WTC11 (cell line): ENCODE measurements at places on chromosomes 13 and 19.

DNA sequence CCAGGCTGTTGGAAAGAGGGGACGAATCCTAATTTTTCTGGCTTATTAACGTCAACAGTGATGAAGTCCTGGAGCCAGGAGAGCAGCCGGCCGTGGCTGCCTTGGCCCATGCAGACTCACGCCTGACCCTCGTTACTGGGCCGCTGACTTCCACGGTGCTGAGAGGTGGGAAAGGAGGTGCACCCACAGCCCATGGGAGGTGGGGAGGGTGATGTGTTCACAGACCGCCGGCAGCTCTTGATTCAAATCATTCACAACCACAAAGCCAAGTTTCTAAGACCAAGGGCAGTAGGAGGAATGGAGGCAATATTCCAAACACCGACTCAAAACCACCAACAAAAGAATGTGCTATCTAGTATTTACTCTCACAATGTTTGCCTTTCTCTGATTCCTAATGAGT is 24.3 kb downstream of the COL4A2 start:
- DNase-seq = no peak

DNA sequence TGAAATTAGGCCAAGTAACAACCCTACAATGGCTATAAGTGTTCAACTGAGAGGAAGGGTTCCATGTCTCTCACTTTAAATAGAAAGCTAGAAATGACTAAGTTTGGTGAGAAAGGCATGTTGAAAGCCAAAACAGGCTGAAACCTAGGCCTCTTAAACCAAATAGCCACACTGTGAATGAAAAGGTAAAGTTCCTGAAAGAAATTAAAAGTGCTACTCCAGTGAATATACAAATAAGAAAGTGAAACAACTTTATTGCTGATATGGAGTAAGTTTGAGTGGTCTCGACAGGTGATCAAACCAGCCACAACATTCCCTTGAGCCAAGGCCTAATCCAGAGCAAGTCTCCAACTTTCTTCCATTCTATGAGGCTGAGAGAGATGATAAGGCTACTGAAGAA is 209.6 kb downstream of the KLF12 start:
- no peak for DNase-seq

GRCh38 chr19:7819337-7819736 is 10.7 kb upstream of the EVI5L start:
- no peak for DNase-seq

DNA sequence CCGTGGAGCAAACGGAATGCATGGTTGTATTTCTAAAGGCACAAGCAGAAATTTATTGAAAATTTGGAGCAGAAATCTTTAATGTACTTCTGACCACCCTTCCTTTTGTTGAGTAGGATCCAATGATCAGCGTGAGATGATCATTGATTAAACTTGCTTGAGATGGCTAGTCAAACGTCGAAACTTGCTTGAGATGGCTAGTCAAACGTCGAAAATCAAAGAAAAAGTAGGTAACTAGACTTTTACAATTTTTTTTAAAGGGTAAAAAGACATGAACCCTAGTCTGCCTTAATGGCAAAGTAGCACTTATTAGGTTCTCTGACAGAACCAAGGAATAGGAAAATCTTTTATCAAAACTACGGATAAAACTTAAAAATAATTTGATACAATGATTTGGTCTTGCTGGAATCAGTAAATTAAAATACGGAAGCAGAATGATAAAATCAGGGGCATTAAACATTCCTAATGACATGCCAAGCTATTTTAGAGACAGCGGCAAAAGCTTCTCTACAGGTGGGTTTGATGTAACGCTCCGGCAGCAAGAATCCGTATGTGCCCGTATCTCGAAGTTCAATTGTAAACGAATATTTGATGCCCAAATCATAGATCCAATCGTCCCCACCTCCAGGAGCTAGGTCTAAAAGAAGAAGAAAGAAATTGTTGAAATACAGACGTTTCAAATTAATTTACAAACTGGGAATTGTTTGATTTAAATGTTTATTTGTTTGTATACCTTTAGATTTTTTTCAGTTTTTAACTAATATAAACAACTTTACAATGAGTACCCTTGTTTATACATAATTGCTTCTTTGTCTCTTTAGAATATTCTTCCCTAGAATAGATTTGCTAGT is 841 bp upstream of the ZC3H13 start:
- no peak for DNase-seq

DNA sequence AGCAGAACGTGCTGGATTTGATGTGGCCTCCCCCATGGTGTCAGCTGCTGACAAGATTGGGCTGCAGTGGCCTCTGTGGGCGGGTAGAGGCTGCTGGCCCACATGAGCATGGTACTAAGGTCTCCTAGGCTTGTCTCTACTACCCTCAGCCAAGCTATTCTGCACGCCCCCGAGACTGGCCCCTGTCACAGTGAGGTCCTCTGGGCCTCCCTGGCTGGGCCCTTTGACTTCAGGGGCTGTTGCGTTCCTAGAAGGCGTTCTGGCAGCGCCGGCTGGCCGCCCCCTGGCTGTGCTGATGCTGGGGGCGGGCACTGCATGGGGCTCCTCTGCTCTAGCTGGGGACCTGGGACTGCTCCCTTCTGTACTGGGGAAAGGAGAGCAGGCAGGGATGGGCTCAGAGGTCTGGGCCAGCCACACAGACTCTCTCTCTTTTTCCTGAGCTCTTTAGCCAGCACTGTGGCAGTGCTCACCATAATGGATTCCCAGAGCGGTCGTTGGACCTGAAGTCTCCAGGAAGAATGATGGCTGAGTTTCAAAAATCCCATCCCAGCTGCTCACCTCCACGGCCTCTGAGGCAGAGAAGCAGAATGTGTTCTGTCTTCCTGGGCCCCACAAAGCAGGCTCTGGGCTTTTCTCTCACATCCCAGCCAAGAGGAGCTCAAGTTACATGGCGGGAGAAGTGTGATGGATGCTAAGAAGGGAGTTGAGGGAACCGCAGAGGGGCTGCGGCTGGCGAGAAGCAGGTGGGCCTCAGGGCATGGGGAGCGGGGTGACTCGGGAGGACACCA is 32.3 kb downstream of the TSSK6 start:
- DNase-seq = no peak

DNA sequence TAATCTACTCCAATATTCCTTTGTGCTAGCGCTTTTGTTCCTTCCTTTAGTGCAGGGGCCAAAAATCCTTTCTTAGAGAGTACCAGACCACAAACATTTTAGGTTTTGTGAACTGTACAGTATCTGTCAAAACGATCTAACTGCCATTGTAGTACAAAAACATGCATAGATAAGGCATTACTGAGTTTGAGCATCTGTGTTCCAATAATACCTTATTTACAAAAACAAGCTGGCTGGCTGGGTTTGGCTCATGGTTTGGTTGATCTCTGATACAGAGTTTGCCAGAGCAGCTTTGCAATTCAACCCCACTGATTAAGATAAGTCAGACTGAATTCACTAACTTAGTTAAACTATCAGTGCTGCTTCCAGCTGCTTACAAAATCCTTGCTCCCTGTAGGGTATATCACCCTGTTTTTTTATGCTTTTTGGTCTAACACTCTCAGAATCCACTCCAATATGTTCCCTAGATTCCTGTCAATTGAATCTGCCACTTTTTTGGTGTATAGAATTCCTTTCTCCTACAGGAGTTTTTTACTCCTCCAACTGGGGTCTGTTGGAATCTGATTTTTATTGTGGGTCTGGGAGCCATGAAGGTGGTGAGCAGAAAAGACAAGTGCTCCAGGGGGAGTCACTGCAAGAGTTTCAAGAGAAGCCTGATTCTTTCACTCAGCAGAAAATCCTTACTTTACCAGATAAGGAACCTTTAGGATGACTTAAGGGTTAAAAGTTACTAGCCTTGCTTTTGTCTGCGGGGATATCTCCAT is 1399.4 kb downstream of the EFNB2 start:
- no peak for DNase-seq

DNA sequence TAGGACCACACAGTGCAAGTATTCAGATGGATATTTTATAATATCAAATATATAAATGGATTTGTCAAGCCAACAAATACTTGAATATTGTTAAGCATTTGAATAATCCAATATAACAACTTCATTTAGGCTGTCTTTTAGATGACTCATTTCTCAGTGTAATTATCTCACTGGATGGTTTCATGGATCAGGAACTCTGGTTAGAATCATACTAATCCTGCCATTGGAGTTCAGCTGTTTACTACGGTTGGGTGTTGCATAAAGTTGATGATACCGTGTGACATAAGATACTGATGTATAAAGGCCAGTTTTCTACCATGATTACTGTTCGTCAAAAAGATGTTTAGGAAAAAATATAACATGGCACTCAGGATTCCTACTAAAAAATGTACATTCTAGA is 196.3 kb downstream of the TSHZ3 start:
- no peak for DNase-seq

DNA sequence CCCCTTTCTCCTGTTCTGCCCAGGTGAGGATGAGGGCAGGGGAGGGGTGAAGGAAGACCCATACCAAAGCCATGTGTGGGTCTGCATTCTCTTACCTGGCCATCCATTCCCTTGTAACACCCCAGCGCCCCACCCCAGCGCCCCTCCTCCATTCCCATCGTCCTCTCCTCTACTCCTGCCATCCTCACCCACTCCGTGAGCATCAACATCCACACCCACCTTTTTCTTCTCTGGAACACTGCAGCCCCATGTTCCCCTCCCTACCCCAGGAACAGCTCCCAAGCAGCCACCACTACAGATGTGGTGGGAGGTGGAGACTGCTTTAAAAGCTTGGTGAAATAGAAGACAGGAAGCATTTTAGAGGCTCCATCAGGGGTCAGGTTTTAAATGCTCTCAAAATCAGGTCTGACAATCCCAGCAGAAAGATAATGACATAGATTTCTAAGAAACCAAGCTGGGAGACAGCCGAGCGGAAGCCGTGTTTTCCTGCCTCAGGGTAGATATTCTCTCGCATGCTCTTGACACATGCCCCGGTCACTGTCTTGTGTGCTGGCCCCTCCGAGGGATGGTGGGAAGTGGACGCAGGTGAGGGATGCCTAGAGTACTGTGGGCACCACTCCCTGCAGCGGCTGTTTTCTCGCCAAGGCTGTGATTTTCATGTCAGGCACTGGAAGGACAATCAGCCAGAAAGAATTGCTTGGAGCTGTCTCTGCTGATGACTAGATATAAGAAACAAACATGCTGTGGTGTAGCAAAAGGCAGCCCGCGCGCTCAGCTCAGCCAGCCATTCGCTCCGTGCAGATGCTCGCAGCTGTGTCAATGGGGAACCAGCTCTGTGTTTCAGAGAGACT is 9.8 kb downstream of the MEDAG start:
- DNase-seq = no peak

GRCh38 chr19:38361633-38362075 is 12.7 kb upstream of the PSMD8 start:
- DNase-seq = peak; percentile 94

- DNase-seq = peak; percentile 67
These were observed 2.7 kb upstream of the ZFP82 start for GRCh38 chr19:36420961-36421748.

DNA sequence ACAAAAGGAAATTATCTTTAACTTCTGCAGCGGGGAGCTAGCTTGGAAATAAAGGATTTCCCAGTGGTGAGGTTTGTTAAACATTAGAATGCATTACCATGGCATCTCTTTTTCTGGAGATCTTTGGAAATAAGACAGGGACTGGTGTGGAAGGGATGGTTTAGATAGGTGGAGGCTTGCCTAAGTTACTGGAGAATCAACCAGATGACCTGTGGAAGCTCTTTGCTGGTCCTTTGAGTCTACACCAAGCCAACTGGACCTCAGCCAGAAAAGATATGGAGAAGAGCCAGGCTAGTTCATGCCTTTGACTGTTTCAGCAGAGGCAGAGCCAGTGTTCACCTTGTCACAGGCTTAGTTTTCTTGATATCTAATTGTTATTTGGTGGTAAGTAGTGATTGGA is 134.7 kb downstream of the KCNRG start:
- DNase-seq = no peak

DNA sequence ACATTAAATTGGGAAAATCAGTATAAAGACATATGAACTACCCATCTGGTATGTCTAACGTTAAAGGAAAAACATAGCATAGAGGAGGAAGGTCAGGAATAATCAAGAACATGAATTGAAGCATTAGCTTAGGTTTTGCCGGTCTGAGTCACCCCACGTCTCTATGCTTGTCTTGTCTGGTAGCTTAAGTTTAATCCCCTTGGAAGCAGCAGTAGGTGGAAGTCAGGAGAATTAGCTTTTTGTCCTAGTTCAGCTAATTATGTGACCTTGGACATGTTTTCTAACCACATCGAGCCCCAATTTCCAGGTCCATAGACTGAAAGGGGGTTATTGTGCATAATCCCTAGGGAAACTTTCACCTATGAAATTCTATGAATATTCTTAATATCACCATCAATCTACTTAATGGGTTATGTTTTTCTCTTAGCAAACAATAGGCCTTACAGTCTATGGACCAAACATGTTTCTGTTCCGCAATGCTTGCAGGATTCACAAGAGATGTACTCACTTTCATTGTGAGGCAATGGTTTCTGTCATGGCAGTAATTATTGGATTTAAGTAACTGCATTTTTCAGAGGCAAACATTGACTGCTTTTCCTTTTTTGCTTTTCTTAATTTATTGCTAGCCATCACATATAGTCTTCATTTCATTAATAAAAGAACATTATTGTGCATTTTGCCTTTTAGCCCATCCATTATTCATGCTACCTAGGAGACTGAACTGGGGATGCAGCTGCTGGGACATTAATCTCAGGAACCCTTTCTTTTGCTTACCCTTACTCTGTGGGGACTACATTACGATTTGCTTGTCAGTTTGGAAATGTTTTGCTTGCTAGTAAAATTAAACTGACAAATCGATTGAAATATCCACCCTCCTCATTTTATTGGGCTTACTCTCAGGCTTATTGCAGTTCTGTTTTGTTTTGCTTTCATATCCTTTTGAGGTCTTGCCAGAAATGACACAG is 304.8 kb upstream of the MAB21L1 start:
- DNase-seq = no peak

GRCh38 chr13:109396266-109396665 is 390.1 kb downstream of the IRS2 start:
- DNase-seq = no peak

GRCh38 chr19:17170538-17171297 is 44.4 kb upstream of the USE1 start:
- no peak for DNase-seq

GRCh38 chr13:43935878-43936277 is 56.2 kb downstream of the LACC1 start:
- DNase-seq = no peak

DNA sequence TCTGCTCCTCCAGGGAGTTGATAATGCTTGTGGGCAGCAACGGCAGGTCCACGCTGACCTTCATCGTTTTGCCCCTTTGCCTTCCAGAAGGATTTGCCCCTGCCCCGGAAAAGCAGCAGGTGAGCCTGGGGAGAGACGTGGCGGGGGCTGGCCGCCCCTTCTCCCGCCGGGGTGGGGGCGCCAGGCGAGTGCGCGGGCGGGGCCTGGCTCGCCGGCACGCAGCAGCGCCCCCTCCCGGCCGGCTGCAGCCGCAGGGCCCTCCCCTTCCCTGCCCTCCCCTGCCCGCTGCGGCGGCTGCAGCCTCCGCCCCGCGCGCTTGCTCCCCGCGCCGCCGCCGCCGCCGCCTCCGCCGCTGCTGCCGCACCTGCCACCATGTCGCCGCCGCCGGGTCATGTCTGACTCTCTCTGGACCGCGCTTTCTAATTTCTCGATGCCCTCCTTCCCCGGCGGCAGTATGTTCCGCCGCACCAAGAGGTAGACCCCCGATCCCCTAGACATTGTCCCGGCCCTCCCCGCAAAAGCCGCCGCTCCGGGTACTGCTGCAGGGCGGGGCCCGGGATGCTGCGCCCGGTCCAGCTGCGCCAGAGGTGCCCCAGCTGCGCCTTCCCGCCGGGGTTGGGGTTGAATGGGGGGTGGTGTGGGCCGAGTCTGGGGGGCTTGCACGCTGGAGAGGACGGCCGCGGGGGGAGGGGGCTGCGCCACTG is at the start of gene MAST1:
Gene MAST1 (plus strand): TSS at position 334 of the 704 bp plus-strand sequence. CDS start 58 bp downstream, at position 392.
- DNase-seq = peak; percentile 74
